ENCODE measurements at places on chromosomes 7 and 10.

DNA sequence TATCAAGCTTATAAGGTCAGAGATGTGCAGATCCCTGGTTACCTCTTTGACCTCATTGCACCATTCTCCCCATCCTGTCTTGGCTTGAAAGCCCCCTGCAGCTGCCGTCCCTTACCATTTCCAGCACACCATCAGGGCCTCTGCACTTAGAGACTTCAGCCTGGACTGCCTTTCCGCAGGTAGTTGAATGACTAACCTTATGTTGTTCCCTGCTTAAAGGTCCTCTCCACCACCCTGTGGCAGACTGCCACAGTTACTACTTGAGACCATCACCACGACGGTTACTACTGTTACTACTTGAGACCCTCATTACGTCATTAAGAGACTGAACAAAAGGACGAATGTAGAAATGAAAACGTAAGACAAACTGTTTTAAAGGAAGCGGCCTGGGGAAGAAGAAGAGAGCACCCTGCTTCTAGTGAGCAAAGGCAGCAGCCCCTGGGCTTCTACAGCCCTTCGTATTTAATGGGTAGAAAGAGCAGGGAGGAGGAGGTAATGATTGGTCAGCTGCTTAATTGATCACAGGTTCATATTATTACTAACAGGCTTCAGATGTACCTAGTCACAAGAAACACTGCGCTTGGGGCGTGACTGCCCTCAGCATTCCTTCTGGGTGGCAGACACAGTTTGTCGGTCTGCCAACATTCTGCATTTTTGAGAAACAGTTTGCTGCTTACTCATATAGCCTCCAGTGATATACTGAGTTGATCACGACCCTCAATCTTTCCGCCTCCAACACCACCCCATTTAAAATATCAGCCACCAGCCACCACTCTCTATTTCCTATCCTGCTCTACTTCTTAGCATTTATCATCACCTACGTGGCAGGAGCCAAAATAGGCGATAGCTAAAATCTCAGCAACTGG, 74.1 kb upstream of the PARD3 start:
- DNase-seq: no peak

- DNase-seq: no peak
Observed at GRCh38 chr7:38858259-38858884, 50.6 kb downstream of the VPS41 start.

GRCh38 chr10:45424668-45425404, 50.8 kb downstream of the ALOX5 start:
- no peak for DNase-seq

GRCh38 chr7:45699015-45699309, 124.8 kb downstream of the ADCY1 start:
- DNase-seq: no peak

DNA sequence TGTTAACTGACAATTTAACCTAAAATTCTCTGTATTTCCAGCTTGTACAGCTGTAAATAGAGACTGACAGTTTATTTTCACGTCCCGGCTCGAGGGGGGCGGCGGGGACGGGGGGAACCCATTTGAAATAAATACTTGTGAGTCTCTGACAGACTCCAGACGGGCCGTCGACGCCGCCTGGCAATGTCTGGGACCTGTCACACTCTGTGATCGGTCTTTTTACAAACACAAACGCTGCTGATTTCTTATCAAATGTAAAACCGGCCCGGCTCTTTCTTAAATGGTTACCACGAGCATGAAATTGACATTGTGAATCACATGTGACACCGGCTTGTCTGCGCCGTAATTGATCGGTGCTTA, 57.0 kb downstream of the UNCX start:
- DNase-seq: peak; percentile 75

DNA sequence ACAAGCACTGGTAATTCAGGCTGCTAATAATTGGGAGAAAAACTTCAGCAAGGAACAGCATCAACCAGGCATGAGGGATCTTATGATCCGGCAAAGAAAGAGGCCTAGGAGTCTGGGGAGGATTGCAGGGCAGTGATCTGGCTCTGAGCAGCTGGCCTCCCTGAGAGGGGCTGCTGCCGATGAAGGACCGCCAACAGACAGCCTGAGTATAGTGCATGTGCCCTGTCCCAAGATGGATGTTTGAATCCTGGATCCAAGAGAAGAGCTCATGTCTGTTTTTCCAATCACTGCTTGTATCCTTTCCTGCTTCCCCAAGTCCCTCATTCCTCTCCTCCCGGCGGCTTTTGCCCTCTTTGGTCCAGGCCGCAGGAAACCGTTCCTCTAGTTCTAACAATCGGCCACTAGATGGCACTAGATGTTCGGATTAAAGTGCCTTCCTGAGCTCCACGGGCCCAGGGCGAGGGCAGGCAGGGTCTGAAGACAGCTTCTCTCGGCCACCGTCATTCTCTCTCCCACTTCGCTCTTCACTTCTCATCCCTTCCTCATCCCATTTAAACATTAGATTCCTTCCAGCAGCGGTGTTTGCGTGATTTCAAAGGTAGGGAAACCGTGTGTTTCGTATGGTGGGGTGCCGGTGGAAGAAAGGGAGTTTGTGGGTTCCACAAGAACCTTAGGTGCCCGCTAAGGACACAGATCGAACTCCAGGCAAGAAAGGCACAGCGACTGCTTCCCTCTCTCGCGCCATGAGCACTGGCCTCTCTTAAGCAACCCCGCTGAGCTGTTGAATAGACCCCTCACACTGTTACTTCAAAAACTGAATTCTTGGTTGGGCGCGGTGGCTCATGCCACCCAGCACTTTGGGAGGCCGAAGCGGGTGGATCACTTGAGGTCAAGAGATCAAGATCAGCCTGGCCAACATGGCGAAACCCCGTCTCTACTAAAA, 82.4 kb downstream of the ADCYAP1R1 start:
- DNase-seq: peak; percentile 83

- no peak for DNase-seq
Observed at GRCh38 chr7:152893801-152894294, 134.3 kb downstream of the ACTR3B start.

Data from SK-N-DZ (cell line).